Stimulated activated CD8-positive, alpha-beta memory T cell treated with anti-CD3 and anti-CD28 coated beads, Interleukin-4, amount 100 ng/mL, for 4 hours (primary cell): ENCODE measurements at places on chromosomes 2 and 18.

DNA sequence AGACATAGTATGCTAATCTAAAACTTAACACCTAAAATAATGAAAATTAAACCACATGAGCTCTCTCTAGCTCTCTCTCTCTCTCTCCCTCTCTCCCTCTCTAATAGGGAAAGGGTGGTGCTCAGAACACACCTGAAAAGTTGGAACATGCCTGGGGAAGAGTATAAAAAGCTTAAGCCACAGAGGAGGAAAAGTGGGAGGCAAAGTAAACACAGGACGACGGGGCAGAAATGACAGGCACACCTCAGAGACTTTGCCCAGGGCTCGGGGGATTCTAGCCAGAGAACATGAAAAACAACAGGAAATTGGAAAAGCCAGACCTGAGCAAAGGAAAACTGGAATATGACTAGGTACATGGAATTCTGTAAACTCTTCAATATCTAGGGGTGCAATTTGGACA, 666.1 kb downstream of the BCL11A start:
- DNase-seq = no peak

DNA sequence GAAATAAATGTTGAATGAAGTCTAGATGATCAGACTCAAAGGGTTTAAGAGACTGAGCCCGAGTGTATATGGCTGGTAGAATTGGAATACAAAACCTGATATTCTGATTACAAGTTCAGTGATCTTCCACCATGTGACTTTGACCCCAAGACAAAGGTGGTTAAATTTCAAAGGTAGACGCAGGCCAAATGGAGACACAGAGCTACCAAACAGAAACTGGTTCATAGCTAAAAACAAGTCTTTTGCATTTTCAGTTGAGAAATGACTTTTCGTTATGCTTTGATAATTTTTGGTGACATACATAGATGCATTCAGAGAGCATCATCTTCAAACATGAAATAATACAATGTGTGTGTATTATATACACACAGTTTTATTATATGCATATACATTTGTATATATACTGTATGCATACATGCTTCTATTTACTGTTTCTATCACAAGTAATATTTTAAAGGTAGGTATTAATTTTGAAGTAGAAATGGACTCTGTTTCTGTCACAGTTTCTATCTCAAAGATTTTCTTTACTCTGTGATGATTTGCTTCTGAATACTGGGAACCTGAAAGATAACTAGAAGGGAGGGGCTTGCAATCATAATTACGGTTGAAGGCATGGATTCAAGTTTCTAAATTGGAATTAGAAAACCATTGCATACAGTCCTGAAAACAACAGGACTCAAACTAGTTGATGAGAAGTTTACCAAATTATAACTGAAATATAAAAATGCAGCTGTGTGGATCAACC, 142.3 kb downstream of the ABCA12 start:
- no peak for DNase-seq

DNA sequence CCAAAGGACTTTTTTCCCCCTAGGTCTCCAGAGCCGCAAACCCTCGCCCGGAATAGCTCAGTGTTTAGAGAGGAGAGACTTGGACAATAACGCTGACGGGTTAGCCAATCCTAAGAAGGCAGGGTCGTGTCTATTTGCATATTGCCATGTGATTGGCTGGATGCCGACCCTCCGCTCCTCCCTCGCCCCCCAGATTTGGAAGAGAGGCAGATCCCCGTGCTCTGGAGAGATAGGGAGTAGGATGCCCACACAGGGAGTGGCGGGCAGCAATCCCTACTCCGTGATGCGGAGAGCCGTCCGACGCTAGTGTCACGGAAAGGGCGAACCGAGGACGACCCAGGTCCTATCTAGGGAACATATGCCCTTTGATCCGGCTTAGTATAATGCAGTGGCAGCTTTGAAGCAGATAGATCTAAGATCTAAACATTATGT, 1.4 kb downstream of the WNT6 start:
- DNase-seq = no peak

- no peak for DNase-seq
These were observed 6.0 kb downstream of the NEMP2 start for GRCh38 chr2:190528521-190529001.

DNA sequence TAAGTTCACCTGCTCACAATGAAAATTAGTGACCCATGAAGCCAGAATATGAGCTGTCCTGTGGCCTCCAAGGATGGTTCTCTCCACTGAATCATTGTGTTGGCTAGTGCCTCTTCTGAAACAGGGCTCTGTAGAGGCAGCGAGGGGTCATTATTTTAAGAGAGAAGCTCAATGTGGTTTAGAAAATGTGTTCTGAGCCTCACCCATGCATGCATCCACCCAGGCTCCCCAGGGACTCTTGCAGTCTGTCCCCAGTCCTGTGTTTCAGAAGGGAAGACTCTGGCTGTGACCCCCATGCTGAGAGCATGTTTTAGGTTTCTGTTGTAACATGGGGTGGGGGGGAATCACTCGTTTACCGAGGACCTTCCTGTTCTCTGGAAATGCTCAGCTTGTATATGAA, 135.2 kb downstream of the RNF144A start:
- no peak for DNase-seq

- DNase-seq = no peak
These were observed 18.2 kb downstream of the ACVR1 start for GRCh38 chr2:157857881-157858280.

- no peak for DNase-seq
These were observed 75.5 kb upstream of the MSTN start for GRCh38 chr2:190138032-190138431.

DNA sequence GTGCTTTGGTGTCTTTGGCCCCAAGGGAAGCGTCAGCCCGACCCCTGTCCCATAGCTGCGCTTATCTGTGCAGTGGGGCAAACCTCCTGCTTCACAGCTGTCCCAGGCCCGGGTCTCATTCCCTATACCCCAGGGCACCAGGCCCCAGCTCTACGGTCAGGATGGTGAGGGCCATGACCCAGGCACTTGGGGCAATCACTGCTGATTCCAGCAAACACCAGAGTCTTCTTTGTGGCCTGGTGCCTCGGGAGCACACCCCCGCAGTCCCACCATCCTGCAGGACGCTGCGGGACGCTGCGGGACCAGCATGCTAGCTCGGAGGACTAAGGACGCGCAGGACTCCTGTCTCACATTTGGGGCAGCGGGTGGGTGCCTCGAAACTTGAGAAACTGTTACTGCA, 116.9 kb upstream of the HDAC4 start:
- no peak for DNase-seq

DNA sequence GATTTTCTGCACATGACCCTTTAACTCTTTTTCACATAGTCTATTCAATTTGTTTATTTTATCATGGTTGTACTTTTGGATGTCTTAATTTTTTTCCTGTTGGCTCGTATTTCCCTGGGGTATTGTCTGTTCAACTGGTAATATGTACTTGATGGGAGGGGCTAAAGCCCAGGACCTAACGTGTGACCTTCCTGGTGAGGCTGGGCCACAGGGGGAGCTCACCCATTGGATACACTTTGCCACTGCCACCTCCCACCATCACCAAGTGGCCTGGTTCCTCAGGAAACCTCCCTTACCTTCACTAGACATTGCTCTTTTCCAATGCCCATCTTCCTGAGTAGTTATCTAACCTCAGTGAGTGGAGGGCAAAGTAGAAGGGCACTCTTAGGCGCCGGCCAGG, 143.9 kb upstream of the LTBP1 start:
- DNase-seq = no peak

- no peak for DNase-seq
These were observed 795 bp downstream of the ANKRD39 start for GRCh38 chr2:96856776-96857666.

DNA sequence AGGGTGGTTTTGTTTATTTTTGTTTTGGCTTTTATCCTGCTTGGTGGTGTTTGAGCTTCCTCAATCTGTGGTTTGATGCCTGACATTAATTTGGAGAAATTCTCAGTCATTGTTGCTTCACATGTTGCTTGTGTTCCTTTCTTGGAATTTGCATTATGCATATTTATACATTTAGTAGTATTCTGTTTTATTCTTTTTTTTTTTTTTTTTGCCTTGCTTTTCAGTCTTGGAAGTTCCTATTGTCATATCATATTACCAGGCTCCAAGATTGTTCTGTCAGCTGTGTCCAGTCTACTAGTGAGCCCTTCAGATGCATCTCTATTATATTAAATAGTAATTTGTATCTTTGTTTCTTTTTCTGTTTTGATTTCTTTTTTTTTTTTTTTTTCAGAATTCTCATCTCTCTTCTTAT, 77.0 kb downstream of the EPC2 start:
- DNase-seq = no peak

DNA sequence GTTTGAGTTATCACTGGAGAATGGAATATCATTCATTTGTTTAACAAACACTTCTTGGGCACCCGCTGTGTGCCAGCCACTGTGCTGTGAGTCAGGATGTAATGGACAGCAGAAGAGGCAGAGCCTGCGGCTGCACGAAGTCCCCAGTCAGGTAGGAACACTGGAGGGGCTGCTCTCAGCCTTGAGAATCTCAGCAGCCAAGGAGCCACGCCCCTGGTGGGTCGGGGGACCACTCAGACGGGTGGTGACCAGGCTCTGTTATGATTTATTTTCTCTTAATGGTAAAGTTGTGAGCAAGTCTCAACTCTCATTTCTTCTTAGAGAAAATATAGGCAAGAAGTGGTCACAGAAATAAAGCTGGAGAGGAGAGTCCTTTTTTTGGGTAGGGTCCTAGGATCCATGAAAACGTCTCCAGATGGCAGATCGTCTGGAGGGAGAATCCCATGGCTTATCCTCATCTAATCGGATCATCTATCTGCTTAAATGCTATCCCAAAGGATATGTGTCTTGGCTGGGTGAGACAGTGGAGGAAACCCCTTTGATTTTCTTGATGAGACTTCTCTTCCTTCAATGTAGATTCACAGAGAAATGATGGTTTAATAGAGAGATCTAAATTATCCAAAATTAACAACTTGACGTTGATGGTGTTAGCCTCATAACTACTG, 129.1 kb upstream of the LGALSL start:
- DNase-seq = no peak

DNA sequence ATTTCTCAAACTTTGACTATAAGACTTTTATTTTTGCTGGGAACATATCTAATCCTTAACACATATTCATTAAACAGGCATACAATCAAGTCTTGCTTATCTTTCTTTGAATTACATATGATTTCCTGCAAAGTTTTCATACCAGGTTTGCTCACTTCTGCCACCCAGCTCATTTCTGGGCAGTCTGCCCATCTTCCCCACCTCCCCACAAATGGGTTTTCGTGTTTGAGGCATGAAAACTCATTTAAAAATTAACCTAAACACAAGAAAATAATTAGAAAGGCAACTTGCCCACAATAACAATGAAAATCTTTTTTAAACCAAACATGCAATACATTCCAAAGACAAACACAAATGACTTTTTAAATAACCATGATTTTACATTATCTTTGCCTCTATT, 3.4 kb downstream of the CHST9 start:
- DNase-seq = no peak

- no peak for DNase-seq
These were observed 108.1 kb downstream of the ADCYAP1 start for GRCh38 chr18:1012775-1013174.

GRCh38 chr2:158300394-158300793, 156.2 kb downstream of the CCDC148 start:
- DNase-seq = no peak

GRCh38 chr2:10052216-10052615, 8.9 kb downstream of the KLF11 start:
- DNase-seq = no peak
